ENCODE measurements at places on chromosomes 5 and 9.

- DNase-seq: peak; percentile 80
These were observed 146.6 kb downstream of the GAPVD1 start for GRCh38 chr9:125407974-125408900.

DNA sequence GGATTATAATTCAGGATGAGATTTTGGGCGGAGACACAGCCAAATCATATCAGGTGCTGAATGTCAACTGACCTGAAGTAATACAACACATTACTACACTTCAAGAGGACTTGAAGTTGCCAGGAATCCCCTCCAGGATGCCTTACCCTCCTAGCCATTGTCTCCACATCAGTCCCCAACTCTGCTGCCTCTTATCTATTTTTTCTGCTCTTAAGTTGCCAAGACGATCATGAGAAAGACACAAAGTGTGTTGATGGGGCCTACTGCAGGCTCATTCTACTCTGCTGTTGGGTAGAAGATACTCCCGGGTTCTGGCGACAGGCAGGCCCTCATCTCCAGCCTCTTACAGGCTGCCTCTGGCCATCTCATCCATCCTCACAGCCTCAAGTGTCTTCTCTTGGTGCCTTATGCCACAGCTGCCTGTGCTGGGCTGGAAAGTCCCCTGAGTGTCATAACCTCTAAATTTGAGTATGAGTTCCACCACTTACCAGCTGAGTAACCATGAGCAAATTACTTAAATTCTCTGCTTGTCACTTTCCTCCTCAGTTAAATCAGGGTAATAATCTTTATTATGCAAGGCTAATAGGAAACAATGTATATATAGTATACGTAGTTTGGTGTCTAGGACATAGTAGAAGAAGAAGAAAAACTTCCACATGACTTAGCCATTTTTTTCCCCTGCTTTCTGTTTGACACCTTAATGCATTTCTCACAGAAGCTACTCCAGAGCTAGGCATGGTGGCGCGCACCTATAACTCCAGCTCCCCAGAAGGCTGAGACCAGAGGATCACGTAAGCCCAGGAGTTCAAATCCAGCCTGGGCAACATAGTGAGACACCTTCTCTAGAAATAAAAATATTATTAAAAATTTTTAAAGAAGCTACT lies 73.0 kb upstream of the SNX2 start:
- DNase-seq: no peak

- DNase-seq: no peak
These were observed 85.3 kb upstream of the CAST start for GRCh38 chr5:96576876-96577275.

GRCh38 chr5:39755452-39755851 lies 330.7 kb upstream of the DAB2 start:
- DNase-seq: no peak

DNA sequence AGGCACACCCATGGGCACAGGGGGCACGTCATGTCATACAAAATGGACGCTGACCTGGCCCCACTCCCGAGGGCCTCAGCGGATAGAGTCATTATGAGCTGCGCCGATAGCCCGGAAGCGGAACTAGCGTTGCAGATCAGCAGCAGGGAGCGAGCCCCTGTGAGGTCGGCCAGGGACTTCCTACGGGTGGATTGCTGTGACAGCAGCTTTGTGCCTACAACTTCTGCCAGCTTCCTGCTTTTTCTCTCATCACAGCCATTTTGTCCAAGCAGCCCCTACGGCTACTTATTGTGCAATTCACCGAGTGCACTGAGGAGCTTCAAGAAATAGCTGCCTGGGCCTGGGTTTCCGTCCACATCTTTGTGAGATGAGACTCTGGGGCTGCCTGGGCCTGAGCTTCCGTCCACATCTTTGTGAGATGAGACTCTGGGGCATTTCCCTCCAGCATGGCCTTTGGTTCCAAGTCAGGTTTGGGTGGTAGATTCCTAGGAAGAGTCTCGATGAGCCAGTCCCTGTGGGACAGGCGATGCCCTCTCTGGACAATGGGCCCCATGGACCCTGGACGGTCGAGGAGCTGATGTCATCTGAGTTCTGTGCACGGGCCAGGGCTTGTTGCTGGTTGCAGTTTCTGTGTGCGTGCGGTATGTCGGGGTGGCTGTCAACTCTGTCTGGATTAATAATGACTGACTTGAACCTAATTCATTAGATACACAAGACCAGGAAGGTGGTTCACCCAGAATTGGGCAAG lies 67.0 kb upstream of the GNE start:
- DNase-seq: no peak

- DNase-seq: no peak
These were observed 11.5 kb downstream of the SNX30 start for GRCh38 chr9:112761912-112762655.

GRCh38 chr5:111432883-111433536 lies 79.3 kb downstream of the STARD4 start:
- no peak for DNase-seq

DNA sequence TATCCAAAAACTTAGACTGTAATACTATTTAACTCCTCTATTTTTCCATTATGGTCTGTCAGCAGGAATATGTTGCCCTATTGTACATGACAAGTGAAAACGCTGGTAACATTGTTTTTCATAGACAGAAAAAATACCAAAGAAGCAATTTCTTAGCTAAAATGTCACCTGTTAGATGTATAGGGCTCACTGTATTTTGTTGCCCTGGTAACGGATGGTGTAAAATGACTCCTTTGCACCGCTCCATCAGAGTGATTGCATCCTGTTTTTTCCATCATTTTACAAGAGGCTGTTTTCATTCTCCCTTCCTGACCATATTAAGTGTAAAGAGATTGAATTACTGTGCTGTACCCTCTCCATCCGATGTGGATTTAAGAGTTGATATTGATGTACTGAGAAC lies 460.1 kb upstream of the TLE4 start:
- DNase-seq: no peak

GRCh38 chr5:63125862-63126261 lies 547.2 kb downstream of the LRRC70 start:
- DNase-seq: peak; percentile 45
